NCI-H187 treated with DMSO at 0.1 percent for 48 hours (cell line): ENCODE measurements at places on chromosomes 1 and 21.

DNA sequence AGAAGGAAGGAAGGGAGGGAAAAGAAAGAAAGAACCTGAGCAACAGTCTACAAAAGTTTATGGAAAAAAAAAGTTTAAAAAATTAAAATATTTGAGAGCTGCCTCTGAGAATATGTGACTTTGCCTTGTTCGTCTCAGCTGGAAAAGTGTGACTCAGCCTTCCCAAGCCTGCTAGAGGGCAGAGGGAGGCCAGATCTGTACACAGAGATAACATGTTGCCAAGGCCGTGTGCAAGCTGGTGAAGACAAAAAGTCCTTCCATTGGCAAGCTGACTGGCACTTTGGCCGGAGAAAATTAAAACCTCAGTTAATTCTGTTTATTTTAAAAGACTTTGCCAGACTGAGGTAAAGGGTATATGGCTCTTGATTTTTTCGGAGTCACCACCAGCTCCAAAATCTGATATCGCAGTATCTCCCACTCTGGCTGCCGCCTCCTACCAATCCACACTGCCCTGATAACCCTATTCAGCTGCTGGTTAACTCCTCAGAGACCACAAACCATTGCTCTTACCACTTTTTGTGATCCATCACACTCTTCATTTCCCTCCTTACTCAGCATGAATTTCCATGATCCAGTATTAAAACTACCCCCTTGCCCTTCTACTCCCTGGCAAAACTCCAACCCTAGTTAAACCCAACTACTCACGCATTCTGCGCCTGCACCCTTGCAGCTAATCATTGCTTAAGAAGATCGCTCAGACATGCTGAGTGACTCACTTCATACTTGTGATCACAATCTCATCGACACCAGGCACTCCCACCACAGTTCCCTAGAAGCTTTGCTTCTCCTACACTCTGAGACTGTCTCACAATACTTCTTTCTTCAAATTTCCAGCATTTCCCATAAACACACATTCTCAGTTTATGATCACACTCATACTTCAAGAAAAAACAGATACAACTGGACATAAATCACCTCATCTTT is 5.7 kb upstream of the PPP1R15B start:
- no peak for DNase-seq

DNA sequence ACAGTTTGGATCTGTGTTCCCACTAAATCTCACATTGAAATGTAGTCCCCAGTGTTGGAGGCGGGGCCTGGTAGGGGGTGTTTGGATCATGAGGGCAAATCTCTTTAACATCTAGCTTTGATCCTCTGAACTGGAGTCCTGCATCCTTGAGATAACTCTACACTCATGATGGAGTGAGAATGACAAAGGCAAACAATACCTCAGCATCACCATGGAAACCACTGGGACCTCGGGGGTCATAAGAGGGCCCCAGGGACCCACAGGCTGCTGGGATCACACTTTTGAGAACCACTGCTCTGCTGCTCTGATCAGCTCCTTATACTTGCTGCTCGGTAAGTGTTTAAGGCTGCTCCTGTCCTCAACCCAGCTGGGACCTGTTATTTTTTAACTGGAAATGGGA is 13.4 kb upstream of the OBSCN start:
- DNase-seq: no peak

GRCh38 chr1:91804546-91805023 is 81.4 kb downstream of the TGFBR3 start:
- no peak for DNase-seq

GRCh38 chr21:29376556-29376955 is 77.8 kb downstream of the BACH1 start:
- DNase-seq: no peak

GRCh38 chr21:37166733-37167132 is 93.7 kb downstream of the TTC3 start:
- DNase-seq: no peak

DNA sequence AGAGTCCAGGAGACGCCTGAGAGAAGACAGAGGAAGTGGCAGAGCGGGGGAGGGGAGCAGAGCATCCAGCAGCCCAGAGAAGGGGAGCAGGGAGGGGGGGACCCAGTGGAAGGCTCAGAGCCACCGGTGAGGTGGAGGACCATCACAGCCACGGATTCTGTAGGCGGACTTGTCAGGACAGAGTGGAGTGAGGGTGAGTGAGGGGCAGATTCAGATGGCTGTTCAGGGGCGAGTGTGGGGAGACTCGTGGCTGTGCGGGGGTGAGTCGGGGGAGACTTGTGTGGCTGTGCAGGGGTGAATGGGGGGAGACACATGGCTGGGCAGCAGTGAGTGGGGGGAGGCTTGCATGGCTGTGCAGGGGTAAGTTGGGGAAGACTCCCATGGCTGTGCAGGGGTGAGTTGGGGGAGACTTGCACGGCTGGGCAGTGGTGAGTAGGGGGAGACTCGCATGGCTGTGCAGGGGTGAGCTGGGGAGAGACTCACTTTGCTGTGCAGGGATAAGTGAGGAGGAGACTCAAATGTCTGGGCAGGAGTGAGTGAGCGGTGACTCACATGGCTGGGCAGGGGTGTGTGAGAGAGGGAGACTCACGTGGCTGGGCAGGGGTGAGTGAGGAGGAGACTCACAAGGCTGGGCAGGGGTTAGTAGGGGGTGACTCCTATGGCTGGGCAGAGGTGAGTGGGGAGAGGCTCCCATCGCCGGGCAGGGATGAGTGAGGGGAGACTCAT is 56.8 kb upstream of the ABCG1 start:
- no peak for DNase-seq
